ENCODE measurements at places on chromosomes 6 and 20.

GRCh38 chr6:33021917-33022316, 12.5 kb upstream of the HLA-DOA start:
- DNase-seq = no peak

DNA sequence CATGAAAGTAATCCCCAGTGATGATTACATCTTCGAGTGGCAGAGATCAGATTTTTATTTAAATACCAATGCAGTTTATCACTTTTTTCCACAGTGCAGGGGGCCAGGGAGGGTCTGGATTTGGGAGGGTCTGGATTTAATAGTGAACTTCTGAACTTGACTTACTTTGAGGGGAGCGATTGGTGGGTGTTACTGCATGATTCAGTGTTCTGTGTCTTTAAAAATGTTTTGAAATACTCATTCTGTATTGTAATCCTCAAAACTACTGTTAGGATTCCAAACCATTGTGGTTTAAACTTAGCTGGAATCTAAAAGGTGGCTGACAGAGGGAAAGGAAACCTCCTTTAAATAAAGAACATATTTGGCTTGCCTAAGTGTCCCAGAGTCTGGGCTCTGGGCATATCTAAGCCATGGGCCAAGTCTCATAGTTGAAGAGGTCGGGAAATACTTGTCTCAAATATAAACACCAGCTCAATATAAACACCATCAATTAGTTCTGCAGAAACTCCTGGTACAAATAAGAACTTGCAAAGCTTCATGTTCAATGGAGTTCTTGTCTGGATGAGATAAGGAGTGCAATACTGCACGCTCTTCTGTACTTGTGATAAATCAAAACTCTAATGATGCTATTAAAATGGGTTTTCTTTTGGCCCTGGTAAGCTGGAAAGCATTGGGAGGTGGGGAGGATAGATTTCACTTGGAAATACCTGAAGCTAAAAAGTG, 14.4 kb downstream of the JARID2 start:
- no peak for DNase-seq

DNA sequence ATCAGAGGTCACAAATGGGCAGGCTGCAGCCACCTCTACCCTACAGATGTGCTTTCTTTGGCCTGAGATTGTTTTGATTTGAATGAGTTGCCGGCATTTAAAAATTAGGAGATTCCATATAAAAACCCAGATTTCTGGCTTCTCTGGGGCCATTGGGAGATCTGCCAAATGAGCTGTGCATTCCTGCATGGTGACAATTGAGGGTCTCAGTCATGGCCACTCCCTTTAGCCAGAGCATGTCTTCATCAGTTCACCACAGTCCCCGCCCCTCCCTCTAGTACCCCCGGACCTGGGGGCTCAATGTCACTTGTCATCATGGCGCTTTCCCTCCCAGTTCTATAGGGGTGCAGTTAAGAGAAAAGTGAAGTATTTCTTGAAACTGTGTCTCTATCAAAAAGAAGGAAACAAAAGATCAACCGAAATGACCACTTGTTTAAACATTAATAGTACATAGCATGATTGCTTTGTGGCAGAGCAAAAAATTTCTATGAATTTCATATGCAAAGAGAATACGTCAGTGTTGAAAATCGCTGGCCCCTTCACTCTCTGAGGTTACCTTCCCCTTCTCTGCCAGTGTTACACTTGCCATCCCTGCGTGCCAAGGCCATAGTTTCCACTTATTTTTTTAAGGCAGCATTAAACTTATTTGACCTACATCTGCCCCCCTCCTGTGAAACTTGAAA, 21.1 kb downstream of the EYA2 start:
- no peak for DNase-seq

DNA sequence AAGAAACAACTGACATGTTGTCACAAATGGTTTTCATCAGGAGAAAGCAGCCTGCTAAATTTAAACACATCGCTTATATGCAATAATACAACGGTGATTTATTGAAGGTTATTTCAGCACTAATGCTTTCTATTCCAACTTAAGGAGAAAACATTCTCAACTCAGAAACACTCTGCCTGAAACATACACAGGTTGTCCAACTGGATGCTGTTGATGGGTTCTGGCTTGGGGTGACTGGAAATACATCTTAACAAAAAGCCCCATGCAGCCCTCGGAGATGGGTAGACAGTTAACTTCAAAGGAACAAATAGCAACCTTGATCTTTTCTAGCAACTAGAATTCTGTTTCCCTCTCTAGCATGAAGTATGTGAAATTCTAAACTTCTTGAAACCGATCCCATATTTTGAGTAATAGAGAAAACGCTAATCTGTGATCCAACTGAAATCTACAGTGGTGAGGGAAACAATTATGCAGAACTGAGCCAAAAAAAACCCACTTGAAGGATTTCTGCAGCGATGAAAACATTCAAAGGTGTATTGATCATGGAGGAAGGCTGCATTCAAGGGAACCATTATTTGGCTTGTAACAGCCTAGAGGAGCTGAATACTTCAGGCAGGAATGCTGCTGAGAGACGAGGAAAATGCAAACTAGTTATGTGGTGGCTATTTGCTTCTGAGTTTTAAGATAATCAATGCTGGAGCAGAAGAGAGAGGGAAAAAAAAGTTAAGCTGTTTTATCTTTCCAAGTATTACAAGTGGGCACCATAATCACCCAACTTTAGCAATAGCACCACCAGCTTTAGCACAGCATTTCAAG, 6.9 kb downstream of the ZMYND8 start:
- no peak for DNase-seq

DNA sequence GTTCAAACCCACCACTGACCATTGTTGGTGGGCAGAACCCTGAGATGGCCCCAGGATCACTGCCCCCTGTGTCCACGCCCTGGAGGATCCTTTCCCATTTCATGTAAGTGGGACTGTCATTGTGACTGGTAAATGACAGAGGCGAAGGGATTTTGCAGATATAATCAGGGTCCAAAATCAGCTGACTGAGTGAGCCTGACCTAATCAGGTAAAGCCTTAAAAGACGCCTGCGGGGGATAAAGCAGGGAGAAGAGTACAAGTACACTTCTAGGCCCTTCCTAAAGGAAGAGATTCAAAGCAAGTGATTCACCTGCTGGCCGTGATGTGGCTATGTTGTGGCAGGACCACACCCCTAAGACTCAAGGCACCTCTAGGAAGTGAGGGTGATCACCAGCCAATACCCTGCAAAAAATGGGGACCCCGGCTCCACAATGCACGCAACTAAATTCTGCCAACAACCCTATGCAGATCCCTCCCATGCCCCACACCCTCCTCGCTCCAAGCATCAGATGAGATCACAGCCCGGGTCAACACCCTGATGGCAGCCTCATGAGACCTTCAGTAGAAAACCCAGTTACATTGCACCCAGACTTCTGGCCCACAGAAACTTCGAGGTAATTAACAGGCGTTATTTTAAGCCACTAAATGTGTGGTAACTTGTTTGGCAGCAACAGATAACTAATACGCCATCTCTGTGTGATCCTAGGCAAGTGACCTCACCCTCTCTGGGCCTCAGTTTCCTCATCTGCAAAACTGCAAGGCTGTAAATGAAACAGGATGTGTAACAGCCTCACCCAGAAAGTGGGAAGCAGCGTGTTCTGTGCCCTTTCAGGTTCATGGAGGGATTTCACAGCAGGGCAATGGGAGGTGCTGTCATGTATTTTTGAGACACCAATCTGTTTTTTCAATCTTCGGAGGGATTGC, 11.3 kb downstream of the PREX1 start:
- DNase-seq = no peak

DNA sequence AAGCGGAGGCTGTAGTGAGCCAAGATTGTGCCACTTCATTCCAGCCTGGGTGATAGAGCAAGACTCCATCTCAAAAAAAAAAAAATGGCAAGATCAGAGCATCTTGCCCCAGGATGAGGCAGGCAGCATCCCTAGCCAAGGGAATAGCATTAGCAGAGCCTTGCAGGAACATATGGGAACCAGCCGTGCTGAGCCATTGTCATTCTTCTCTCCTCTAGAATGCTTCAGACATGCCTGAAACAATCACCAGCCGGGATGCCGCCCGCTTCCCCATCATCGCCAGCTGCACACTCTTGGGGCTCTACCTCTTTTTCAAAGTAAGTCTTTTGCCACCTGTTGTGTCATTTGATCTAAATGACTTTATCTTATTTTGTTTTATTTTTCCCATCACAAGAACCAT, 13.0 kb downstream of the HM13 start:
- DNase-seq = no peak

- no peak for DNase-seq
Observed at GRCh38 chr6:76697585-76697984, 625.1 kb upstream of the IMPG1 start.

DNA sequence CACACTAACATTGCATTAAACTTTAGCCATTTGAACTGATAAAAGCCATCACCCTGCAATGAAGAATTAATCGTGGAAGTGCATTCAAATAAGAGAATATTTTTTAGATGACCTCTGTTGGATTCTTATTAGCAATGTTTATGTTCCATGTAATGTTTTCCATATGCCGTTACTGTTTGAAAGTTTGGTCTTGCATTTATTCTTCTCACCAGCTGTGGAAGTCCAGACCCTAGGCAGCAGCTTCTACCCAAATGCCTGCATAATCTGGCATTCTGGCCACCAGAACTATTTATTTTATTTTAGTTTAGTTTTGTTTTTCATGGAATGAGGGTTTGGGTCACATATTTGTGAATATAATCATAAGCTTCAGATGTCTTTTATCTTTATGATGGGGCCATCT, 140.4 kb downstream of the SAMD5 start:
- no peak for DNase-seq

GRCh38 chr20:63393566-63393965, 32.4 kb upstream of the CHRNA4 start:
- DNase-seq = no peak

DNA sequence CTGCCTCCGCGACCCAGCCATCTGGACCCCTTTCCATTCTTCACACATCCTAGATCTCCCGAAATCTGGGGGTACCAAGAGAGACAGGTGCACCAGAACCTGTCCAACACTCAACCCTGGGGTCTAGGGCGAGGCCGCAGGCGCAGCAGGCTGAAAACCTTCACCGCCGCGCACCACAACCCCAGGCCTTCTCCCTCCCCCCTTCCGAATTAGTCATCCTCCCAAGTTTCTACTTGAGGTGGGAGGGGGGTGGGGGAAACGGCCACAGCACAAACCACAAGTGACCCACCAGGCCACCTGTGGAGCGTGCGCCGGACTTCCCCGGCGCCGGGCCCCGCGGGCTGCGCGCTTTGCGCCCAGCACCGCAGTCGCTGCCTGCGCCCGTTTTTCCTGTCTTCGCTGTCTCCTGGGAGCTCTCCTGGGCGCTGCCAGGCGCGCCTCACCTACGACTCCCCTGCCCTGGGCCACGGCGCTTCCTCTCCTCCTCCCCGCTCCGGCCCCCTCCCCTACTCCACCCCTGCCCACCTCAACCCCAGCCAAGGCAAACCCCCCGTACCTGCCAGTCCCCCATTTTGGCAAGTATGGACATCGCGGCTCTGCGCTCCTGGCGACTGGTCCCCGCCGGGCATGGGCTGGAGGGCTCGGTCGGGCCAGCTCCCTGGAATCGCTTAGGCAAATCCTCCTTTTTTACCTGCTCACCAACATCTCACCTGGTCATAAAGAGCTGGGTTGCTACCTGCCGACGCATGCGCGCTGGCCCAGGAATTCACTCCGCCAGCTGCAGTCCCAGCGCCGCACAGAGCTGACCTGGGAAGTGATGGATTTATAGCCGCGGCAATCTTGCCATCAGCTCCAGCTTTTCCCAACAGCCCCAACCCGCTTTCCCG, 4.2 kb upstream of the TFAP2A start:
- no peak for DNase-seq

GRCh38 chr20:9550871-9551270, 36.5 kb downstream of the LAMP5 start:
- no peak for DNase-seq

GRCh38 chr6:45253453-45253852, 74.7 kb upstream of the RUNX2 start:
- DNase-seq = no peak

- no peak for DNase-seq
Observed at GRCh38 chr20:59205044-59205443, 41.4 kb downstream of the ZNF831 start.

DNA sequence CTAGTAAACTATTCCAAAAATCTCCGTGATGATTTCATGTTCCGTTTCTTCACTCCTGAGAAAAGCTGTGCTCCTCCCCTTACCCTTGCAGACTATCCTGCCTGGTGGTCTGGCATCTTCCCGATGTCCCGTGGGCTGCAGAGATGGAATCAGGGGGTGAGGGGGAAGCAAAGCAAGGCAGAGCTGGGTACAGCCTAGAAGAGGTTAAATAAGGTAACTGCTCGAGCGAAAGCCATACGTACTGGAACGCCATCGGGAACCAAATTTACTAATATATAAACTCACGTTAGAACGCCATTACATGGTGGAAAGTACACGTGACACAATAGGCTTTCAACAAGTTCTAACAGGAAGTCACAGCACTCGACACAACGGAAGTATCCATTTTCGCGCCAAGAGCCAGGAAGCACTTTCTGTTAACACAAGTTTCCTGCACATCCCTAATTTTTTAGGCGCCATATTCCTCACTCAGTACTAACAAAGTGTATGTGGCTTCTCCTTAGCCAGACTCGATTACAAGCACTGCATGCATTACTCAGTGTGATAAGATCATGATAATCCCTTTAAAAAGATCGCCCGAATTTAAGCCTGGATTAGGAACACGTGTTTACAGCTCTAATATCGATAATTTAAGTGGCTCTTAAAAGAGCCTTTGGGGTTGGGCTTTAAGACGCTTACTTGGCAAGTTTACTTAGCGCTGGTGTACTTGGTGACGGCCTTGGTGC, 101.6 kb upstream of the PRSS16 start:
- no peak for DNase-seq

DNA sequence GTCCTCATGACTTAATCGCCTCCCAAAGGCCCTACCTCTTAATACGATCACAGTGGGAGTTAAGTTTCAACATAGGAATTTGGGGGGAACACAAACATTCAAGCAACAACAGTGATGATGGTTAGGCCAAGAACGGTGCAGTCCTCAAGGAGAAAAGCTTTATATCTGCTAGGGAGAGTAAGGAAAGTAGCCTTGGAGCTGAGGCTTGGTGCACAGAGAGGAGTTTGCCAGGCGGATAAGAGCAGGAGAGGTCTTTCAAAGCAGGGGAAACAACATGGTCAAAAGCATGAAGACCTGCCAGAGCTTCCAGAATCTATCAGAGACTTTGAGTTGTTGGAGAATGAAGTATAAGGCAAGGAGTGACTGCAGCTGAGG, 119.1 kb downstream of the PLCB1 start:
- DNase-seq = no peak

- DNase-seq = no peak
Observed at GRCh38 chr6:20160541-20161283, 51.6 kb downstream of the MBOAT1 start.

DNA sequence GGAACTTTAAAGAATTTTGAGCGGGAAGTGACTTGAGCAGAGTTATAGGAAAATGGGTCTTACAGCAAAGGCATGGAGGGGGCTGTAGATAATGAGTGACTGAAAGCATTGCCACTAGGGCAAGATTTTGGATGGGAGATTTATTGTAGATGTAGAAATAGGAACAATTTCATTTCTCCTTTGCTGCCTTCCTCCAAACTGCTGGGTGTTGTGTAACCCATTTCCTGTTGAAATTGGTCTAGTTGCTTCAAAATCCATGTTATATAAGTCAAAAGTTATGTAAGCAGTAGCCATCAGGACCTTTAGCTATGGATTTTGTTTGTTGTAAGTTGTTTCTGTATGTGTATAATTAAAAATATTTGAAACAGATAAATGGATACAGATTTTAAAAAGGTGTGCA, 11.1 kb downstream of the YWHAB start:
- no peak for DNase-seq

GRCh38 chr6:6810727-6811126, 222.2 kb downstream of the LY86 start:
- DNase-seq = no peak

GRCh38 chr6:113187661-113188060, 669.5 kb upstream of the MARCKS start:
- DNase-seq = no peak
